NCI-H1436 treated with DMSO at 0.1 percent for 48 hours (cell line): ENCODE measurements at places on chromosomes 13 and 19.

- DNase-seq = no peak
These were observed 460.5 kb downstream of the COG6 start for GRCh38 chr13:40116008-40116407.

DNA sequence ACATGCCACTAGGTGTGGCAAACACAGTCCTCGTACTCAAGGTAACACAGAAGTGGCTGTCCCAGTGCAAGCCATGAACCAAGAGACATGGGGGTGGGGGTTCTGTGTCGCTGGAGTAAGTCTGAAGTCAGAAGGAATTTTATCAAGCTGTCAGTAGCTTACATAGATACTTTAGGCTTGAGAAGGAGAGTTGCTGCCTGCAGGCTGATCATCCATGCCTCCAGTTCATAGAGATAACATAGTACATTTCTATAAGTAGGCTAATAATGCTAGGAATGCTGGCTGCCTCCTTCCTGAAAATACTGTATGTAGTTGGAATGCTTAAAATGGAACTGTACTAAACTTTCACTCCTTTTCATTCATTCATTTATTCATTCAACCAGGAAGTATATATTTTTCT is 70.1 kb downstream of the CAB39L start:
- DNase-seq = no peak

DNA sequence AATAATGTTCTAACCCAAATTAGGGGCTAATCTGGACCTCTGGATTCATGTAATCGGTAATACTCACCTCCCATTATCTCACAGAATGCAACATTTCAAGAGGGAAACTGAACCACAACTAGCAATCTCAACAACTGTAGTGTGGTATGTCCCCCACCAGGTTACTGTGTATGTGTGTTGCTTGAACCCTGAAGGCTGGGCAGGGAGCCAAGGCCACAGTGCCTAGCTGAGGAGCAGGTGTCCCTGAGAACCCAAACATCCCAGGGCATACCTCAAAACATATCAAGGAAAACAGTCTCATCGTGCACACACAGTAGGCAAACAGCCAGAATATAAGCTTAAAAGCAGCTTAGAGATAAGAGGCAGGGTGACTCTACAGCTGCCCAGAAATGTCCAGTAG is 20.5 kb upstream of the NEK3 start:
- DNase-seq = no peak

DNA sequence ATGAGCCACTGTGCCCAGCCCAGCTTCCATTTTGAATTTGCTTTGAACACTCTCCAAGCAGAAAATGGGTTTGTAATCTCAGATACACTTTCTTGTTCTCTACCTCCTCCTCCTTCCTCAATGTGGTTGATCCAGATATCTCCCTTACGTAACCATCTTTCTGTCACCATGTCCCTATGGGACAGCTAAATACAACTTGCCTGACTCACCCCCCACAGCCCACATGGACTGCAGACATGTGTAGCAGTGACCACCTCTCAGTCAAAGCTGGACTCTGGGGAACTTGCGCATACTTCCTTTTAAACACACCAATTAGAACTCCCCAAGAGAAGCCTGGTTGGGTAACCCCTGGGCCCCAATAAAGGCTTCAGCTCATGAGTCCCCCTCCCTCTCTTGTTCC is 10.8 kb upstream of the ZNF799 start:
- DNase-seq = no peak

- no peak for DNase-seq
These were observed 1660.3 kb downstream of the EFNB2 start for GRCh38 chr13:104875038-104875754.

GRCh38 chr19:3661284-3662238 is 35.0 kb upstream of the CACTIN start:
- no peak for DNase-seq

- DNase-seq = no peak
These were observed 32.2 kb downstream of the EFNB2 start for GRCh38 chr13:106503272-106503671.

- no peak for DNase-seq
These were observed 11.5 kb upstream of the ACOD1 start for GRCh38 chr13:76936763-76937162.

DNA sequence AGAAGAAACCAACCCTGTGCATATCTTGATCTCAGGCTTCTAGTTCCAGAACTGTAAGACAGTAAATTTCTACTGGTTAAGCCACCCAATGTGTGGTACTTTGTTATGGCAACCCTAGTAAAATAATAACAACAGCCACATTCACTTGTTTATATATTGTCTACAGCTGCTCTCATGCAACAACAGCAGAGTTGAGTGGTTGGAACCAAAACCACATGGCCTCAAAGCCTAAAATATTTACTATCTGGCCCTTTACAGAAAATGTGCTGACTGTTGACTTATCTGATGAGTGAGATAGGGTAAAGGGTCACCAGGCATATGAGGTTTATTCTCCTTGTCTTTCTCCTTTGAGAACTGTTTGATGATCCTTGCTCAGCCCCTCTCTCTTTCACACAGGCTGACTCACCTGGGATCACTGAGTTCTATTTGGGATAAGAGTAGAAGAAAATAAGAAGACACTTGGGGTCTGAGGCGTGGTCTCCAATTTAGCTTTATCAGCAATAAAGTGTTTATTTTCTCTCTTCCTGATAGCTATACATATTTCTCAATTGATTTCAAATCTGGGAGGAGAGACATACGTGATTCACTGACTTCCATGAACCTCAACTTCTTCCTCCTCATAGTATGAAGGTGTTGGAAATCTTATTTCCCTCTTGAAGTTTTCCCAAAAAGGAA is 227.5 kb upstream of the STARD13 start:
- no peak for DNase-seq

GRCh38 chr19:33152176-33152575 is 20.3 kb downstream of the WDR88 start:
- no peak for DNase-seq

DNA sequence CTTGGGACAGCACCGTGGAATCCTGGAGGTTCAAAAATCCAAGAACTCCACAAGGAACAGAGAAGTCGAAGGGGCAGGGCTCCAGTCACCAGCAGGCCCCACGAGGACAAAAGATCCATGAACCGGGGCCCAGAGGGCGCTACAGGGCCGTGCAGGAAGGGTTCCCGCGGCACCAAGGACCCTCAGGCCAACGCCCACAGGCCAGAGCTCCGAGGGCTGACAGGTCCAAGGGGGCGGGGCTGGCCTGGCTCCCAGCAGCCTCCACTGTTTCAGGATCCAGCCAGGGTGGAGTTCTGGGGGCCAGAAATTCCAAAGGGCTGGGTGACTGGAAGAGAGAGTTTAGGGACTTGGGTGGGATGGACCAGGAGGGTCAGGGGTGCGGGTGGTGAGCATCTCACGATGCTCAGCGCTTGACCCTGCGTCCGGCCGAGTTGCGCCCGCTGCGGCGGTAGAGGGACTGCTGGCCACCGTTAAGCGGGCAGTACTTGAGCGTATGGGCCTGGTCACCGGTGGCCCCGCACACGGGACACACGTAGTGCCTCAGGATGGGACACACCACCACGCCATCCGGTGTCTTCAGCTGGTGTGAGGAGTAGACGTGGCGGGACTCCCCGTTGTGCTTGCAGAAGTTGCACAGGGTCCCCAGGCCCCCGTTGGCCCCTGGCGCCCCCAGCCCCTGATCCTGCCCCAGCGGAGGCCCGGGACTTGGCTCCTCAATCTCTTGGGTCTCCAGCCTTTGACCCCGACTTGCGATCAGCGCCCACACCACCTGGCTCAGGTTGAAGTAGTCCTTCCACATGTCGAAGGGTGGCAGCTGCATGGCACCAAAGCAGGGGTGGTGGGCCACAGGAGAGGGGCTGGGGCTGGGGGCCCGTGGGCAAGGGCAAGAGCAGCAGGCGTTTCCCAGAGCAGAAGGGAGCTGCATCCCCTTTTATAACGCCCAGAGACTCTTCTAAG is at the start of gene NANOS2:
TSS of gene NANOS2 (minus strand) at position 905 of the 957 bp plus-strand sequence. CDS start at position 820, 85 bp downstream.
- DNase-seq = no peak

- DNase-seq = no peak
These were observed 4.2 kb downstream of the LYL1 start for GRCh38 chr19:13098277-13099072.

DNA sequence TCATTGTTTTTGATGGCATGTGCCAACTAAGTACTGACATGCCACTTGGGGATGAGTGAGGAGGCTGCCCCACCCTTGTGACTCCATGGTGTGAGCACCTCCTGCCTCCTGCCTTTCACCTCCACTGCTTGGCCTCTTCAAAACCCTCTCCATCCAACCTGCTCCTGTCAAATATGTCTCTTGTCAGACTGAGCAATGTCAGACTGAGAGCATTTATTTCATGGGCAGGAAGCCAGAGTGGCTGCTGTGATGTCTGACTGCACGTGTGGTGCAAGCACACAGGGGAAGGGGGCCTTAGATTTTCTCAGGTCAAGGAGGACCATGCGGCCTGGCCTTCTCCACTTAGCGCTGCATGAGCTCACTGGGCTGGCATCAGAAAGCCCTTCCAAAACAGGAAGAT is 68.3 kb downstream of the STARD13 start:
- no peak for DNase-seq

GRCh38 chr19:33727331-33727998 is 69.2 kb upstream of the KCTD15 start:
- DNase-seq = no peak

DNA sequence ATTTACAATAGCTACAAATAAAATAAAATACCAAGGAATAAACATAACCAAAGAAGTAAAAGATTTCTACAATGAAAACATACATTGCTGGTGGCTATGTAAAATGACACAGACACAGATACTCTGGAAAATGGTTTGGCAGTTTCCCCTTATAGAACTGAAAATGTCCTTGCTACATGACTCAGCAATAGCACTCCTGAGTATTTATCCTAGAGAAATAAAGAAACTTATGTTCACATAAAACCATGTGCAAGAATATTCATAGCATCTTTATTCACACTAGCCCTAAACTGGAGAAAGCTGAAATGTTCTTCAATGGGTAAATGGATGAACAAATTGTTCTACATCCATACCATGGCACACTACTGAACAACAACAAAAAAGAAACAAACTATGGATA is 100.2 kb upstream of the RFC3 start:
- DNase-seq = no peak

DNA sequence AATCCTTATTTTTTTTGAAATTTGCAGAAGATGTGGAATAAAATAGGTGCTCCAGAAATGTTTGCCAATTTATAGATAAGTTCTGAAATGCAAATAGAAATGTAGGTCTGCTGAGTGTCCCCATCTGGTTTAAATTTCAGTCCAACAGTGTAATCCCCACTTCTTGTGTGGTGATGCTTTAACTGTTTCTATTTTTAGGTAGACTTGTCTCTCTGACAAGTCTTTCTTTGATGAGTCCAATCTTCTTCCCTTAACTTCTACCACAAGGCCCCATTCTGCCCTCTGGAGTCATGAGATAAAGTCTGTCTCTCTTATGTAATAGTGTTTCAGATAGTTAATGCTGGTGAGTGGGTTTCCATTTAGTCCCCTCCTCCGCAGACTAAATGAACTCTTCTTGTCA is 390.4 kb downstream of the RFC3 start:
- DNase-seq = no peak
